ENCODE measurements at places on chromosomes 7 and 10. TPM values are rescaled to one million over a fixed set of nuclear protein-coding genes. Genes with fewer than 3 reads are reported as not detected.

DNA sequence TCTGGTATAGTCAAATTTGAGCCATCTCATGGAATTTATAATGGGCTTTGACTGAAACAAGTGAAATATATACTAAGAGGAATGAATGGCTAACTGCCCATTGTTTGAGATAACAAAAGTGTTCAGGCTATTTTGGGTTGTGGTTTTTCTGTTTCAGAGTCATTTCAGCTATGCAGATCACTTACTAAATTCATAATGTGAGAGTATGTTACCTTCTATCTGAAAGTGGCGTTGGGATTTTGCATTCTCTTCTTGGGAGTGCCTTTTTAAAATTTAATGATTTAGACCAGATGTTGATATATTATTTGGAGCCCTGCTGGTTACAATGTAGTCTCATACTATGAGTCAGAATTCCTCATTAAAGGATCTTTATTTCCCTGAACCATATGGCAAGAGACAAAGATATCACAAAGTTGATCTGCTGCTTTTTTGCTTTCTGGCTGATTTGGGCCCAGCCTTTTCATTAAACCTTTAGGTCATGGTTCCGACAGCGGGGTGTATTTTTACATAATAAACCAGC is 10.4 kb downstream of the VCL start:
- DNase-seq = no peak

DNA sequence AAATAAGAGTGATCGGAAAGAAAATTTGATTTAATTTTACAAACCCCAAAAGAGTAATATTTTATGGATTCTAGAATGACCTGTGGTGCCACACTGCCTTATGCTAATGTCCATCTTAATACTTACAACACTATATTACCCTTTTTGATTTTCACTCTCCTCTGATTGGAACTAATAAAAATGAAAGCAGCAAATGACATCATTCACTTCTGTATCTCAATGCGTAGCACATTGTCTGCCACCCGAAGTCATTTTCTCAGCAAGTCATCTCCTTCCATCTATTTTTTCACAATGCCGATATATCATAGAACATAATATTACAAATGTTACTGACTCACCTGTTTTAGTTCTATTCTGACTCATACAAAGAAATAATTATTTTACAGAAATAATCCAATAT is 127.5 kb upstream of the PCLO start:
- no peak for DNase-seq

DNA sequence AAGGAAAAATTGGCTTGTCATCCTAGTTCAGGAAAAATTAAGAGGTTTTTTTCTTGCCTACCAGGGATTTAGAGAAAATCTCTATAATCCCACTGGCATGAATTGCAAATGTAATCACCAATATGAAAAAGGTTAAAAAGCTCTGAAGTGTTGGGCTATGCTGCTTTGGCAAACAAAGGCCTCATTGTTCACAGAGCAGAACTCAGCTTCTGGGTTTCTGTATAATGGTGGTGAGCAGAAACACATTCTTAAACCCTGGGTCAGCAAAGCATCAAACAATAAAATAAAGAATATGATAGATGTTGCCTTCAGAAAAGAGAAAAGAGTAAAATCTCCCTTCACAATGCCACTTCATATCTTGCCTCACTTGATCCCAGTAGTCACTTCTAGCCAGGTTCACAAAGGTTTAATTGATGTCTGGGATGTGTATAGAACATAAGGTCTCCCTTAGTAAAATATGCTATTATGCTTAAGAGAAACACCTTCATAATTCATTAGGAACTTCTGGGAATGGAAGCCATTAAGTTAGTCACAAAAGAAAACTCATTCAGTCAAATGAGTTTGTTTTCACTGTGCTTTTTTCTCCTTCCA is 1255.5 kb upstream of the PHF14 start:
- DNase-seq = no peak

GRCh38 chr10:30893208-30893607 is 138.5 kb downstream of the ZNF438 start:
- DNase-seq = no peak

GRCh38 chr10:119296703-119297102 is 89.3 kb downstream of the GRK5 start:
- no peak for DNase-seq

Gene GSTO2
- total RNA-seq = 1.4 TPM

Gene HERPUD2
- total RNA-seq = 24.9 TPM

Gene SLC26A3
- not detected for total RNA-seq

Gene GIMAP5
- total RNA-seq = 46.7 TPM

Gene RNF32
- 3.4 TPM for total RNA-seq

All from activated T-helper 2 cell treated with anti-CD3 and anti-CD28 coated beads, Interferon-gamma antibody, Interleukin-2, Interleukin-4, amounts not matched to agents 10 μg/mL and 5 μg/mL and 100 μg/mL, durations not matched to agents 14 hours and 24 hours and 36 hours (primary cell).